ENCODE measurements at places on chromosomes 6 and 20.
A peak's percentile ranks its signal among the peaks of the same experiment; 100 is the strongest.

- peak; percentile 12 for DNase-seq
Measured at GRCh38 chr20:51715163-51715855, 52.9 kb downstream of the ATP9A start.

- DNase-seq: no peak
Measured at GRCh38 chr20:47956268-47956995, 171.2 kb upstream of the SULF2 start.

- no peak for DNase-seq
Measured at GRCh38 chr6:142238881-142239280, 62.9 kb upstream of the ADGRG6 start.

DNA sequence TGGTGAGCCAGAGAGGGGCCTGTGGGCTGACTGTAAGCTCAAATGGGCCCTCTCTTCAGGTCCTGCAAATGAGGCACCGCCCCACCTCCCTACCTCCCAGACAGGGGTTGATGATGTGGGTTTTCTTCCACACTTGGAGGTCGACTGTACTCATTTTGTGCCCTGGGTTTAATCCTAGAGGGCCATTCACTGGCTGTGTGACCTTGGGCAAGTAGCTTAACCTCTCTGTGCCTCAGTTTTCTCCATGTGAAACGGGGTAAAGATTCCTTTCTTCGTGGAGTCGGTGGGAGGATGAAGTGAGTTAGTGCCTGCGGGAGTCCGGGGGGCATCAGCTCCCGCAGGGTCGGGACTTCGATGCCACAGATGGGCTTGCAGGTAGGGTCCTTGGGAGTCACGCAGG, 23.9 kb downstream of the ZBP1 start:
- DNase-seq: no peak

GRCh38 chr6:43428112-43428570, 800 bp downstream of the ABCC10 start:
- no peak for DNase-seq

DNA sequence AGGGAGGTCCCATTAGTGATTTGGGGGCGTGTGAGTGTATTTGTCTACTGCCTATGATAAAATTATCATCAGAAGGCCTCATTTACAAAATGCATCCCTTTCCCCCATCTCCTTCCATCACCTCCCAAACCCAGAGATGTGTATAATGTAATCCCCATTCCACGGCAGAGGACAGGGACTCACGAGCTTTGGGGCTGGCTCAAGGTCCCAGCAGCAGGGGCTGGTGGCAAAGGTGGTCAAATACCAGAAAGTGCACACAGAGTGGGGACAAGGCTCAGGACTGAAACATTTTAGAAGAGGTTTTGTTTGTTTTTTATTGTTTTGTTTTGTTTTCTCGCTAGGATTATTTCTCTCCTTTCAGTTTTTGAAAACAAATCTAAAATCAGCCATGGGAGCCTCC, 68.5 kb upstream of the TOP1 start:
- no peak for DNase-seq

DNA sequence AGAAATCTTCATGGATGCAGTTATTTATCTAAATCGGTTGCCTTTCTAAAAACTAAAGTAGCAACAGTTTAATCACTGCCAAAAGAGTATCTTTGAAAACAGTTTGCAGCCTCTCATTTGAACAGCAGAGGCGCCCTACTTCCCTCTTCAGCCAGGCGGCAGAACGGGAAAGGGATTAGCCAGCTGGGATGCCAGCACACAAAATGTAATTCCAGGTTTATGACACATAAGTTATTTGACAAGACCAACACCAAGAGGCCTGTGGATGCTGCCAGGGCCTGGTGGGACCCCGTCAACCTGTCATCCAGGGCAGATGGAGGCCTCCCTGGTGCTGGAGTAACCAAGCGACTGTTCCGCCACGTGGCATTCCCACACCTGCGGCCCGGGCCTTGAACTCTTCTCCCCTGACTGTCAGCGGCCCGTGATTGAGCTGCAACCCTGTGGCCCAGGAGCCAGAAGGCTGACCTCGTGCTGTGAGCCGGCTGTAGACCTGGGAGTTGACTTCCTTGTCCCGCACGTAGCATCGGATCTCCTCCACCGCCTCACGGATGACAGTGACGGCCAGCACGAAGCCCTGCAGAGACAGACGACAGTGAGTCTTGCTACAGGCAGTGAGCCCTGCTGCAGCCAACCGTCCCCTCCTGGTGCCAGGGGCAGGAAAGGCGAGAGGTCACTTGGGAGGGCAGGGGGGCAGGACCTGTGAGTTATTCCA, 55.5 kb downstream of the ATP9A start:
- peak; percentile 58 for DNase-seq

- DNase-seq: no peak
Measured at GRCh38 chr6:120202878-120203277, 853.3 kb upstream of the MAN1A1 start.

GRCh38 chr6:134888316-134888715, 61.6 kb downstream of the ALDH8A1 start:
- no peak for DNase-seq

- DNase-seq: no peak
Measured at GRCh38 chr20:61980647-61981583, 84.8 kb downstream of the TAF4 start.

DNA sequence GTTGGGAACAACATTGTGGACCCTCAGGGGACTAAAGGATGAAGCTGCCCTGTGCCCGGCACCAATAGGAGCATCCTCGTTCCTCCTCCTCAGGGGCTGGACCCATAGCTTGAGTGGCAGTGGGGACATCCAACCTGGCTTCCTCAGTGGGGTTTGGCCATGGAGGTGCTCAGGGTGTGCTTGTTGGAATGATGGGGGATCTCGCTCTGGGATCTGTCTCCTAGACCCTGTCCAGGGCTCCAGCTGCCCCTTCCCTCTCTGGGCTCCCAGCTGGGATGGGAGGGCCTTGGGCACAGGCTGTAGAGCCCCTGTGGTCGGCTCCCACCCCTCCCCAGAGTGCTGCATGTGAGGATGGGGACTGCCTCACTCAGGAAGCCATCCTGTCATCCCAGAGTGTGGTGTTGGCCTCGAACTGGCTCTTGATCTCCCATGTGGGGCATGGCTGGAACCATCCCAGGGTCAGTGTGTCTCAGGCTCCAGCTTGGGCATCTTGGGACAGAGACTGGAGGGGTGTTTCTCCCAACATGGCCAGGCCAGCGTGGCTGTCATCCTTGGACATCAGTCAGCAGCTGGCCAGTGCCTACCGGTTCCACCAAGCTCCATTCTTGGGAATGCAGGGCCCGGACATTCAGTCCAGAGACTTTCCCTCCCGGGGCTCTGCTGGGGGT, 9.5 kb upstream of the MYT1 start:
- DNase-seq: no peak

DNA sequence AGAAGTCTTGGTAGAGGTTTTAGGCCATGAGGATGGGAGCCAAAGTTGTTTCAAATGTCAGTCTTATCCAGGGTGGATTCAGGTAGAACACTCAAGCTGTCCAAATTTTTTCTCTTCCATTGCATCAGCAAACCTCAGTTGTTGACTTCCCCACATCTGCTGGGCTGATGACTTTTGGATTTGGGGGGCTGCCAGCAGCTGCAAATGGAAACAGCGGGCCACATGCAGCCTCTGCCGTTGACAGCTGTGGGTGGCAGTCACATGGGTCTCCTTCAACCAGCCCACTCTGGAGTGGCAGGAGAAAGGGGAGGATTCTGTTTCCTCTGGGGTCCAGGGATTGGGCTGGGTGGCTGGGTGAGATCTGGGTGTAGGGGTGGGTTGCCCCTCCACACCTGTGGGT, 5.8 kb upstream of the MLN start:
- no peak for DNase-seq

DNA sequence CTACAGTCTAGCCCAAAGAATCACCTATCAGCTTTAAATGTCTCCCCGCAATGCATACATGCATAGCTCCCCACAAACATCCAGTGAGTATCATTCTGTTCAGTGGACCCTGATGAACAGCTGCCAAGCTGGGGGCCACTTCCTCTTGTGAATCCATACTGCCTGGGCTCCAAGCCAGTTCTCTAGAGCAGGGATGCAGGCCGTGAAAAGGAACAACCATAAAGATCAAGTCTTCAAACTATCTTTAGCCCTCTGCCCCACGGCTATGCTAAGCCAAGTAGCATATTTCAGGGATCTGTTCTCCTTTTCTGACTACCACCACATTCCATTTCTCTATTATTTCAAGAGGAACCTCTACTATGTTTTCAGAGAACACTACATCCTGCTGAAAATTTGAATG, 191.7 kb upstream of the BTBD3 start:
- no peak for DNase-seq

DNA sequence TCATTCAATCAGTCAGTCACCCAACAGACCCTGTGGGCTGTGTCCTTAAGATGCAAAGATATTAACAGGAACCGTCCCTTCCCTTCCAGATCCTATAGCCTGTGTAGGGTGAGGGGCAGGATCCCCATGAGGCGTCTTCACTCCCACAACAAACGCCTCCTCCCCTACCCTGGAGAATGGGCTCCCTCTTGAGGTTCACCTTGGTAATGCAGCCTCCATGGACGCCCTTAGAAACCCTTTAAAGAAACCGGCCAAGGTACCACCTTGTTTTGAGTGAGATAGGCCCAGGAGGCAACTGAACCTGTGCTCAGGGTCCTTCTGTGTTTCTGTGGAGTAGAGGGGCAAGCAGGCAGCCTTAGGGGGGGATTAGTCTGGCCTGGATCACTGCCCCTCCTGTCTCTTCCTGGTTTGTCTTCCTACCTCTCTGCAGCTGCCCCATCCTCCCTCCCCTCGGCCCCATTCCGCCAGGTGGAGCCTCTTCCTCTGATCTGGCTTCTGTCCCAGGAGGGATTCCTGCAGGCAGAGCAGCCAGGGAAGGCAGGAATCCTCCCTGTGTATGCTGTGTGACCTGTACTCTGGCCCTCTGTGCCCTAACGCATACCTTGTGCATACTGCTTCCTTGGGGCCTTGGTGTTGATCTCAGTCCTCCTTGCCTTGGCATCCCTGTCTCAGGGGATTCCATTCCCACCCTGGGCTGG, 6.6 kb upstream of the GUCA1A start:
- DNase-seq: peak; percentile 89

DNA sequence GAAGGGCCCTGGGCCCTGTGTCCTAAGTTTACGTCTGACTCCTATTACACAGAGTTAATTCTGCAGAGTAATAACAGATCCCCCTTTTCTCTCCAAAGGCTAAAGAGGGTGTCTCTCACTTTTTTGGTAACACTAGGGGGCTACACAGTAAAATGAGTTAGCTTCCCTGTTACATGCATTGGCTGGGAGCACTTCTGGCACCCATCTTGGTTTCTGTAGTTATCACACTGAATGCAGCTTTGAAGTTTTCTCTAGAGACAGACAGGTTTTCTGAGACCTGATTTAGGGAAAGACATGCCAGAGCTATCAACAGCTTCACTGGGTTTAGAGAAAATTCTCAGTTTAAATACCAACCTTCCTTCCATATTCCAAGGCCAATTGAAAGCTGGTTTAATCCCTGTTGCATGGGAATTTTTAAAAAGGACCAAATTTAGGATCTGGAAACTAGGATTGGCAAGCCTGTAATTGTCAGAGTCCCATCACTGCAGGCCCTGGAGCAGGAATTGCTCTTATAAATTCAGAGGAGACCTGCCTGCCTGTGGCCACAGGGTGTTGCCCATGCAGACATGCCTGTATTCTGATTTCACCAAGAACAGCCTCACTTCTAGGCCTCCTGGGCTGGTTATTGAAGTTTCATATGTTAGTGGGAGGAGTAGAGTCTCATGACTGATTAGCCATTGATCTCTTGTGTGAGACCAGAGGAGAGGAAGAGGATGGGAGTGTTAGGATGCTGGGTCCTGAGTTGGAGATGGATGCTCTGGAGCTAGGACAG, 29.4 kb downstream of the RNF8 start:
- DNase-seq: no peak

- no peak for DNase-seq
Measured at GRCh38 chr6:112221981-112222852, 32.1 kb downstream of the LAMA4 start.

- no peak for DNase-seq
Measured at GRCh38 chr6:116247285-116247684, 6.6 kb downstream of the TSPYL4 start.

- DNase-seq: no peak
Measured at GRCh38 chr6:117870486-117871242, 36.4 kb upstream of the SLC35F1 start.

GRCh38 chr6:45386501-45386900, 8.8 kb upstream of the SUPT3H start:
- DNase-seq: no peak

GRCh38 chr6:85134172-85134571, 315.7 kb upstream of the NT5E start:
- DNase-seq: no peak

- DNase-seq: no peak
Measured at GRCh38 chr20:49641683-49642656, 71.7 kb downstream of the B4GALT5 start.

GRCh38 chr20:59484228-59484627, 120.1 kb upstream of the PHACTR3 start:
- peak; percentile 19 for DNase-seq

DNA sequence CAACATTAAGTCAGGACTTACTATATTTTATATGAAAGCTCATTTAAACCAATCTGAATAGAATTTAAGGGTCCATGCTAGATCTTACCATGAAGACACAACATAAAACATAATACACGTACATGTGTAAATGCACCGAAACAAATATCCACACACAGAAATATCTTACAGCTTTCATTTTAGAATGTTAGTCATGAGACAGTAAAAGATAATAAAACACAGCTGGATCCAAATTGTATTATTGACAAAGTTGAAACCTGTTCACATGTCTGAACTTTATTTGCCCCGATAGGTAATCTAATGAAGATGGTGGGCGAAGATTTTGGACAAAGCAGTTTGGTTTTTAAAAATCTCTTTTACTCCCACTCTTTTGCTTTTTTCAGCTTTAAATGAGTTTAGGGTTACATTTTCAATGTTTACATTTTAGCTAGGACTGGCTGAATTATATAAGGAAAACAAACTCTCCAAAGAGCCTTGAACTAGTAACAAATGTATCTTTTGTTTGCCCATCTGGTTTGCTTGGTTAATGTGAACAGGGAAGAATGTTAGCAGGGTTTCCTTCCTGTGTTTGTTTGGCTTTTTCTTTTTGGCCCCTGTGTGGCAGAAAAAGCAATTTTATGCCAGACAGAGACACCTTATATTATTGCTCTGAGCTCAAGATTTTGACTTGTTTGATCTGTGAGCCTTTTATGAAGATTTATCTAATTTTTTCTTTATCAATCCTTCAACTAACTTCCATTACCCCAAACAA, 5.1 kb upstream of the TMEM181 start:
- DNase-seq: no peak

All from activated effector memory CD4-positive, alpha-beta T cell treated with anti-CD3 and anti-CD28 coated beads, Interleukin-2, amount 50 U/mL, for 16 hours (primary cell).